ENCODE measurements at places on chromosomes 7 and 10. TPM values are rescaled to one million over a fixed set of nuclear protein-coding genes. Genes with fewer than 3 reads are reported as not detected.

DNA sequence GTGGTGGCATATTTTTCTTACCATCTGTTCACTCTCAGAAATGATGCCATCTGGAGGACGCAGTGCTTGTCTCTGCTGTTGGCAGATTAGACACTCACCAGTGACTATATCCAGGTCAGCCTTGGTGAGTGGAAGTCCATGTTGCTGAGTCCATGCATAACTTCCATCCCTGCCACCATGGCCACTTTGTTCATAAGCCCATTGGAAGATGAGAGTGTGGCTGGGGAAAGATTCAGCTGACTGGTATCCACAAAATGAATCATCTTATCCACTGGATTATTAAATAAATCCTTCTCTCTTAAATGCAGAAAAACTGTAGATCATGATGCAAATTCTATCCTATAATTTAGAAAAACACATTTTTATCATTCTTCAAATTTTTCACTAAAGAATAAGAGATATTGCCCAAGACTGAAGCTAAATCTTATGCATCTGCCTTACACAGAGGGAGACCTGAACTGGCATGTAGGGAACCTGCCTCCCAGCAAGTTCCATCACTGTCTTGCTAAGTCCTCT, 726.9 kb downstream of the TNS3 start:
- peak; percentile 36 for DNase-seq

DNA sequence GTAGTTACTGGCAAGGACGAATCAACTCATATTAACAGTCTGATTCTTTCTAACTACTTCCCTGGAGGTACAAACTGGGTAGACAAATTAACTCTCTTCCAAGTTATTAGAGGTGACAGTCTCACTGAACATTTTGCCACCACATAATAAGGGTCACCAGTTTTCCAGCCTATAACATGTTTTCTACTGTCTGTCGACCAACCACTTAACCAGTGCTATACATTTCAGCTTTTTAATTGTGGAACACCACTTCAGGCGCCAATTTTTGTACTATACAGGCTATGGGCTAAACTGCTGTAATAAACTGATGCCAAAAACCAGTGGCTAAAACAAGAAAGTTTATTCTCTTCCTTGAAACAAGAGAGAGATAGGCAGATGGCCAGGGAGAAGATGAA, 13.3 kb downstream of the ZNF438 start:
- no peak for DNase-seq

DNA sequence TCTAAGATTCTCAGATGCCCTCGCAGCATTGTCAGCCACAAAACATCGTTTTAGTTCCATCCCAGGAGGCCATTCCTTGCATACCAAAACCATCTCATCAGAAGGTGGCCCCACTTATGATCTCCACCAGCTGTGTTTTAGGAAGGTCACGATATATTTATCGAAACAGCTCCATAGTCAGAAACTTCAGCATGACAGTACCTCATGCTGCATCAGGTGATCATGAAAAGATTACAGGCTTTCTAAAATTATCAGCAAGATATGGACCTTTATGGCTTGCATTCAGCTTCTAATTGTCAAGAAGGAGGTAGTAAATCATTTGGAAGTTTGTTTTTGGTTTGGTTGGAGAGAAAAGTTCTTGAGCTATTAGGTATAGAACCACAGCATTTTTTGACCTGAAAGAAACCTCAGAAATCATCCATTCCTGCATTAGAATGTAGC, 20.0 kb downstream of the JAZF1 start:
- no peak for DNase-seq

Gene AEBP1
- 0.43 TPM for total RNA-seq

Gene IKZF1
- not detected for total RNA-seq

Measured in G401 (cell line).